Activated CD4-positive, CD25-positive, alpha-beta regulatory T cell treated with anti-CD3 and anti-CD28 coated beads, Interleukin-2, amount 50 U/mL, for 16 hours (primary cell): ENCODE measurements at places on chromosomes 12 and 14.

DNA sequence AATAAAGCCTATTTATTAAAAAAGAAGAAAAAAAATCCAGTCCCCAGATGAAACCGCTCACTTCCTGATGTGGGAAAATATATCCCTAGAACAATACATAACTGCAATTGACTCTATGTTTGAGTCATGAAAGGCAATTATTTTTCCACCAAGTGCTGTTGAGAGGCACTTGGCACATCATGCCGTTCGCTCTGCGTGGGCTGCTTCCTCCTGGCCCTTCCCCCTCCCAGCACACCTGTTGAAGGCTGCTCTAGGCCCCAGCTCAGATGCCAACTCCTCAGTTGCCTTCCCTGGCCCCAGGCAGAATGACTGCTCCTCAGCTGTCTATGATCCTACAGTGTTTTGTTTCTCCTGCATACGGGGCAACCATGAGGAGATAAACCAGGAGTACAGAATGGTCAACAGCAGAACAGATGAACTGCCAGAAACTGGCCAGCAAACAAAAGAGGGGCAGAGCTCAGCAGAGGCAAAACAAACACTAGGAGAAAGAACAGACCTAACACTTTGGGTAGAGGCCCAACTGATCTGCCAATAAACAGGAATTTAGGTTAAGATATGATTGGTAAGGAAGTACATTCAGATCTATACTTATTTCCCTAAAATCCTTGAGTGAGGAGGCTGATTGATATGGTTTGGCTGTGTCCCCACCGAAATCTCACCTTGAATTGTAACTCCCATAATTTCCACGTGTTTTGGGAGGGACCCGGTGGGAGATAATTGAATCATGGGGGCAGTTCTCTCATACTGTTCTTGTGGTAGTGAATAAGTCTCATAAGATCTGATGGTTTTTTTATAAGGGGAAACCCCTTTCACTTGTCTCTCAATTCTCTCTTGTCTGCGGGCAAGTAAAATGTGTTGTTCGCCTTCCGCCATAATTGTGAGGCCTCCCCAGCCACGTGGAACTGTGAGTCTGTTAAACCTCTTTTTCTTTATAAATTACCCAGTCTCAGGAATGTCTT, 58.6 kb downstream of the SLC38A1 start:
- peak; percentile 35 for DNase-seq

- DNase-seq: no peak
Measured at GRCh38 chr14:105139212-105139825, 29.3 kb downstream of the JAG2 start.

DNA sequence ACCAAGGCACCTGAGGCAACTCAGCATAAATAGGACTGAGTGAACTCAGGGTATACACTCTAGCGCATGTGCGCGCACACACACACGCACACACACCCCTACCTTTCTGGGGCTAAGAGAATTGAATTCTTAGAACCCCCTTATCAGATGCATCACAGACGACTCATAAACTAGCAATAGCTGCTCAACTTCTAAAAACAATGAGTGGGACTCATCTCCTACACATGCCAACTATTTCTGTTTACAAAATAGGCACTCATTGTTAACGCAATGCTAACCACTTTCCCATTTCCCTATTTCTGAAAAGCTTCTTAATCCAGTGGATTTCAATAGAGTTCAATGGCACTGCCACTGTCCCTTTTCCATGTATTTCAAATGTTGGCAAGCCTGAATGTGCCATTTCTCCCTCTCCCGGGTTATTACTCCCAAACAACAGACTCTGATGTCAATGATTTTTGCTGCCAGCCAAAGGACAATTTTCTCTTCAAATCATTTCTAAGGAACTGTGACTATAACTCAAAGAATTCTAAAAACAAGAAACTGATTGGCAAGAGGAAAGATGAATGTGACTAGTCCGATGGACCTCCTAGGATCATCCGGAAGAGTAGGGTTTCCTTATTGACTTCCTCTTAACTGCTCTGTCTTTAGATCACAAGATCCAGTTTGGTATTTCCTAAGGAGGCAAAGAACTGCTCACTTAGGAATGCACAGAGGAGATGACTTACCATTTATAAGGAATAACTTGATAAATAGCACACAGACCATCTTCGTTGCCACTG, 48.8 kb downstream of the SLC38A1 start:
- peak; percentile 59 for DNase-seq

DNA sequence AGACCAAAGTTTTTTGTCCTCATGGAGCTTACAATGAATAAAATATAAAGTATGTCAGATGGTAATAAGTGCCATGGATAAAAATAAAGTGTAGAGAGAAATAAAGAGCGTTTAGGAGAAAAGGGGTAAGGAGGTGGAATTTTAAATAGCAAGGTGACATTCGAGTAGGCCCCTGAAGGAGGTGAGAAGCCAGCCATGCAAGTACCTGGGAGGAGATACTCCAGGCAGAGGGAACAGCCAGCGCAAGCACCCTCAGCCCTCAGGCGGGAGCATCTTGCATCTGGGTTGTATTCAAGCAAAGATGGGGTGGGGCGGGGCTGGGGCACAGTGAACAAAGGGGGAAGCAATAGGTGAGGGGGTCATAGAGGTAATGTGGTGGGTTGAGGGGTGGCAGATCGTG, 4.3 kb downstream of the TBC1D30 start:
- no peak for DNase-seq

DNA sequence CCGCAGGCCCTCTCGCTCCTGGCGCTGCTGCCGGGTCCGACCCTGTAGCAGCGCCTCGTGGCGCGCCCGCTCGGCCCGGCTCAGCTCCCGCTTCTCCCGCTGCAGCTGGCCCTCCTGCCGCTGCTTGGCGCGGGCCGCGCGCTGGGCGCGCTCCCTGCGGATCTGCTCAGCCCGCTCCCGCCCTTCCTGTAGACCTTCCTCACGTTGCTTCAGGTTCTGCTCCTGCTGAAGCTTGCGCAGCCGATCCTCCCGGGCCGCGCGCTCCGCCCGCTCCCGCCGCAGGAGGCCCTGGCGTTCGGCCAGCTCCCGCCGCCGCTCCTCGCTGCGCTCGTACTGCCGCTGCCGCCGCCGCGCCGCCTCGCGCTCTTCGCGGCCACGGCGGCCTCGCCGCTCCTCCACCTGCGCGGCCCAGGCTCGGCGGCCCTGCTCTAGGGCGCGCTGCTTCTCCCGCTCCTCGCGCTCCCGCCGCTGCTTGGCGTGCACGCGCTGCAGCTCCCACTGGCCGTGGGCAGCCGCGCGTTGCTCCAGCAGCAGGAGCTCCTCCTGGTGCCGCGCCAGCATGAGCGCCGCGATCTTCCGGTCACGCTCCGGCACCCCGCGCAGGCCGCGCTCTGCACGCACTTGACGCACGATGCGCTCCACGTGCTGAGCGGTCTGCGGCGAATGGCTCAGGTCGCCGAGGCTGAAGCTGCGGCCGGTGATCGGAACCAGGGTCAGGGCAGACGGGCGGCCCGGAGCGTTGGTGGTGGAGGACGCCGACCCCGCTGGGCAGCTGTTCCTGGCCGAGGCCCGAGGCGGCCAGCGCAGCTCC, 2.4 kb downstream of the CCDC177 start:
- no peak for DNase-seq

- no peak for DNase-seq
Measured at GRCh38 chr12:73632661-73633060, 905.0 kb upstream of the ATXN7L3B start.

DNA sequence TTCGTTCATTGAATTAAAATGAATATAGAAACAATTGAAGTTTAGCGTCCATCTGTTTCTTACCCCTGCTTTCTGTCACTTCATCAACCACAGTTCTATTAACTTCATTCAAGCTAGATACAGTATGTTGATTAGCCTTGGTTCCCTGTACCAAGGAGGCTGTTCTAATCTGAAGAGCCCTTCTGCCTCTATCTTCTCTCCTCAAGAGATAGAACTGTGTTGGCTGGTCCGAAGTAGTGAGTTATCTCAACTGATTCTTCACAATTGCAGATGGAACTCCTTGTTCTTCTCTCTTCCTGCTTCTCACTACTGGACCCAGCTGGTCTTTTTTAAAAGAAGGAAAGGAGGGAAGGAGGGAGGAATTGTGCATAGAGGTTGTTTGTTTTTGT, 82.1 kb upstream of the TRAF3 start:
- DNase-seq: no peak

GRCh38 chr12:65886996-65887395, 62.7 kb downstream of the HMGA2 start:
- DNase-seq: no peak

- no peak for DNase-seq
Measured at GRCh38 chr14:90272523-90272922, 16.2 kb downstream of the PSMC1 start.

- no peak for DNase-seq
Measured at GRCh38 chr14:59284059-59284458, 95.6 kb downstream of the DAAM1 start.

- DNase-seq: no peak
Measured at GRCh38 chr14:43019826-43020225, 1413.2 kb downstream of the LRFN5 start.

DNA sequence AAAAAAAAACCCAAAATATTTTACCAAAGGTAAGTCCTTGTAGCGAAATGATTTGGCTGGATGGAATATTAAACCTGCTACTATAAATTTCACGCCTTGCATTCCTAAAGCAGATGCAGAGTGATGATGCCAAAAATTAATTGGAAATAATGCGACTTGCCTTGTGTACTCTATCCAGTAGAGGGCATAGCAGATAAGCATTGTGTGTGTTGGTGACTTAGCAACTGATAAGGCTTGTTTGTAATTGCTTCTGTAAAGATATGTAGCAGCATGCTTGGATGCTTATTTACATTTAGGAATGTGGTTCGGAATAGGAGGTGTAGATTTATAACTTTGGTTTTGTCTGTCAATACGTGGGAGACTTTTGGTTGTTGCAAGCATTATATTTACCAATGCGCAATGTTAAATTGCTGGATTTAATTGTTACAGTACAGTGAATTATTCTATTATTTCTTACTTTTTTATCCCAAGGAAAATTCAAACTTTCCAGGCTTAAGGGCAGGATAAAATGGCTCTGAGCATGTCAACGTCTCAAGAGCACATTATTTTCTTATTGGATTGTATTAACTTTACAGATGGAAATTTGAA, 80.5 kb downstream of the TMEM260 start:
- DNase-seq: no peak

GRCh38 chr12:8609061-8609570, 3.5 kb downstream of the AICDA start:
- no peak for DNase-seq

- DNase-seq: no peak
Measured at GRCh38 chr12:106094304-106094703, 44.5 kb downstream of the NUAK1 start.

DNA sequence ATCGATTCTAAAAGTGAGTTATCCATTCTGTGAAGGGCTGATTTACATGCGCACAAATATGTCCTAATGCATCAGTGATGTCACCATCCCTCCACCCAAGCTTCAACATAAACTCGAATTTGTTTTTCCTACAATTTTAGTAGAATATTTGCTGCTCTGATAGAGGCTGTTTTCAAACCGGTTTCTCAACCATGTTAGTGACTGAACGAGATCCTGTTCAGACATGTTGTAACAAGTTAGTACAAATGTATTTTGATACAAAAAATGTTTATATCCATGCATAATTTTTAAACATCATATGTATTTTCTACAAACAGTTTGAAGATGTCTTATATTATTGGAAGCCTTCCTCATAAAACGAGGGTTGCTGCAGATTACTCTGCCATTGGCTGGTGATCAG, 12.7 kb upstream of the PRB2 start:
- no peak for DNase-seq
